ENCODE measurements at places on chromosomes 16 and 17.

DNA sequence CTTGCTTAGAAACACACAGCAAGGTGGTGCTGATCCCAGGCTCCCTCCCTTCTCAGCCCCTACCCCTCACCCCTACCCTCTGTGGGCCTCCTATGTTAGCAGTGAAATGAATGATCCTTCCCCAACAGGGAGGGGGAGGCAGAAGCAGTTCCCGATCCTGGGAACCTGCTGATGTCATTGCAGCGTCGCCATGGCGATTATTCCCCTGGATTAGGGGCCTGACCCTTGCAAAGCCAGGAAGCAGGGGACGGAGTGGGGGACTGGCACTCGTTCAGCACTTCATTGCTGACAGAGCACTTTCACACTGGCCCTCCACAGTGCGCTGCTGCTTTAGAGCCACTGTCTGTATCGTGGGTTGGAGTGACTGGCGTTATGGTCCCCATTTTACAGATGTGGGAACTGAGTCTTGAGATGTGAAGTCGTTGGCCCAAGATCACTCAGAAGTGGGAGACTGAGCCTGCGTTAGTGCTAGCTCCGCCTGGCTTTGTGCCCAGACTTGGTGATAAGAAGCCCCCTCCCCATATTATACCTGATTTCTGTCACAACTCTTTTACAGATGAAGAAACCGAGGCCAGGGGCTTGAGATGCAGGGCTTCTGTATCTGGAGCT lies 26.6 kb downstream of the LASP1 start:
- DNase-seq = no peak

- DNase-seq = no peak
Observed at GRCh38 chr17:60944751-60945150, 267.1 kb downstream of the BCAS3 start.

DNA sequence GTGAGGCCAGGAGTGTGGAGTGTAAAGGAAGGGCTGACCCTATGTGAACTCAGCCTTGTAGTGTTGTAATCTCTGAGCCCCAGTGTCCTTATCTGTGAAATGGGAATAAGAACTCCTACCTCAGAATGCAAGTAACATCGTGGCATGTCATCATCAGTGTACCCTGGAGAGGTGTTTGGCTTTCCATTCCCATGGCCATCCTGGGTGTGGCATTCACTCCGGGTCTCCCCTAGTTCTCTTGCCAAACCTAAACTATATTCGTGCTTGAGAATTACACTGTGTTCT lies 1.9 kb downstream of the NXPH3 start:
- DNase-seq = no peak

DNA sequence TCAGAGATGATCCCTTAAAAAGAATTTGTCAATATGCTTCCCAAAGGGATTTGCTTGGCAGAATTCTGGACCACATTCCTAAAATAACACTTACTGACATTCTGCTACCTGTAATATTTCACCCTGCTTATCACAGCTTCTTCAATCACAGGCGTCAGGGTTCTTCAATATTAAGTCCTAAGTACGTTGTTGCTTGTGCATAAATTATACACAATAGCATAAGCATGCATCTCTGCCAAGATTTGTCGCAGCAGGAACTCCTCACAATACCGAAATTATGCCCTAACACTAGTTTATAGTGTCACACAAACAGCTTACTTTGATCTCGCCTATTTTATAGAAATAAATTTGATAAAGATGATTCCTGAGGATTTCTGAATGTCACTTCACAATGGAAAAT lies 48.9 kb downstream of the UBE2G1 start:
- no peak for DNase-seq

DNA sequence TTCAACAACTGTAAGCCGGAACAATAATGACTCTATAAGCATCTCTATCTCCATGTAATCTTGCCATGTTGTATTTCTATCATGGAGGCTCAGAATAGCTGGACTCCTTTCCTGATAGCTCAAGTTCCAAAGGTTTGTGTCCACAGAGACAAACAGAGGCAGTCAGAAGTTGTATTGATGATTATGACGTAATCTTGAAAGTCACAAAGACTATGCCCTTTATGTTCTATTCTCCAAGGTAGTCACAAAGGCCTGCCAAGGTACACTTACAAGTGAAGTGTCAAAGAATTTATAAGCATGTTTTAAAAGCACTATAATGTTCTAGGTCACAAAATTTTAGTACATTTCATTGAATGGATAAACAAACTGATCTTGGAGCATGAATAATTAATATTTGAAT lies 542.2 kb downstream of the CDH11 start:
- no peak for DNase-seq

- DNase-seq = no peak
Observed at GRCh38 chr16:89359264-89360147, 130.9 kb downstream of the ANKRD11 start.

- no peak for DNase-seq
Observed at GRCh38 chr16:907842-908241, 62.9 kb downstream of the LMF1 start.

DNA sequence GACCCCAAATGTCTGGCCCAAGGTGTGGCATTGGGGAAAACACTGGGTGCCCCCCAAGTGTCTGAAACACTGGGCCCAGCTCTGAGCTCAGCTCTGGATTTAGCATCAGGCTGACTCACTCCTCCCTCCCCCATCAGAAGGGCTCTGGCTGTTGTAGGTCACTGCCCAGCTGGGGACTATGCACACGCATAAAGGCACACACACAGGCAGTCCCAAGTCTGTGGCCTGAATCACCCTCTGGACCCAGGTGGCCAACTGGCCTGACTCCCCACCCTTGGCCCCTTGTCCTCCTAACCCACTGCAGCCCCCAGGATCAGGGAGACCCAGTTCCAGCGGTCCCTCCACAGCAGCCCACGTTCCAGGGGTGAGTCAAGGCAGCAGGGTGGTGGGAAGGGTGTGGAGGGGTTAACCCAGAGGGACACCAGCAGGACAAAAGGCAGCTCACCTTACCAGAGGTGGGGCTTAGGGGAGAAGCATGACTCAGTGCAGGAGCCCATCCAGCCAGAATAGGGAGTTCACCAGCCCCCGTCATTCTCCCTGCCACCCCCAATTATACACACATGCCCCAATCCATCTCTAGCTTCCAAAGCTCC lies 47.0 kb downstream of the MYO18A start:
- DNase-seq = peak; percentile 82

- DNase-seq = no peak
Observed at GRCh38 chr16:49919327-49919726, 63.4 kb upstream of the ZNF423 start.

Data from cardiac fibroblast (primary cell).